ENCODE measurements at places on chromosomes 6 and 20.
A peak's percentile ranks its signal among the peaks of the same experiment; 100 is the strongest.

- DNase-seq, result no peak
Measured at GRCh38 chr6:150764334-150765066, 101.0 kb upstream of the MTHFD1L start.

GRCh38 chr6:40520084-40520483 is 67.1 kb downstream of the LRFN2 start:
- DNase-seq, result no peak

GRCh38 chr6:16060039-16060438 is 68.8 kb upstream of the MYLIP start:
- DNase-seq, result no peak

DNA sequence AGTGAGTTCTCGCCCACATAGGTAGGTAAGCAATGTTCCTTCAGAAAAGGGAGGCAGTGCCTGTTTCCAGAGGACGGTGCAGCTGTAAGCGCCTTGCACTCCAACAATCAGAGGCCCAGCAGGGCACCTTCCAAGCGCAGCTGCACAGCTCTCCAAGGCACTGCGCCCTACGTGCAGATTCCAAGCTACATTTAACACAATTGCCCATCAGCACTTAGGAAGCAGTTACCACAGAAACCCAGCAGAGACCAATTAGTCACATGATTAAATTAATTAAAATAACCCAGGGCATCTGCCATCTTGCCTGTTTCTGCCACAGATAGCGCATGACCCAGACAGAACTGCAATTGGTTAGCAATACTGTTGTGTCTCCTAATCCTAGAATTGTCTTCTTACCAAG is 65.5 kb downstream of the SOBP start:
- DNase-seq, result no peak

DNA sequence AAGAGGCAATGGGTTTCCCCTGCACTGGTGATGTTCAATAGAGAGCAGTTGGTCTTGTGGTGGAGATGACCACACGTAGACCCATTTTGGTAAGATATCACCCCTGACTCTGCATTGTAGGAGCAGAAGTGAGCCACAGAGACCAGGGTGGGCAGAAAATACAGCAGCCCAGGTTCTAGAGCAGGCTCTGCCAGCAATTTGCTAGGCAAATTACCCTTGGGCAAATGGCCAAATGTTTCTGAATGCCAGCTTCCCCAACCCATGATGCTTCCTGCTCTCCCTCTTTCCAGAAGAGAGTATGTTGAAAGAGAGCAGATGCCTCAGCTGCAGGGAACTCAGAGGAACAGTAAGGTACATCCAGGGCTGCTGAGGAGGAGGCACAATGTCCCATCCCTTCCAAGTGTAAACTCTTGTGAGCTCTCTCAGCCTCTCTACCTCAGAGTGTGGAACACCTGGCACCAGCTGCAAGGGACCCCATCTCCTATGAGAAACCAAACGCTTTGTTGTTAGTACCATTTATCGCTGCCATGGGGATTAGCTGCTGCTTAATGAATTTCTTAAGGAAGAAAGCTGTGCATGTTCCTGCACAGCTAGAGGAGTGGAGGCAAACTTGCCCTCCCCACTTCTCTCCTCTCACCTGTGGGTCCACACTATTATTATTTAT is 317.5 kb upstream of the MOCS1 start:
- DNase-seq, result peak; percentile 55

DNA sequence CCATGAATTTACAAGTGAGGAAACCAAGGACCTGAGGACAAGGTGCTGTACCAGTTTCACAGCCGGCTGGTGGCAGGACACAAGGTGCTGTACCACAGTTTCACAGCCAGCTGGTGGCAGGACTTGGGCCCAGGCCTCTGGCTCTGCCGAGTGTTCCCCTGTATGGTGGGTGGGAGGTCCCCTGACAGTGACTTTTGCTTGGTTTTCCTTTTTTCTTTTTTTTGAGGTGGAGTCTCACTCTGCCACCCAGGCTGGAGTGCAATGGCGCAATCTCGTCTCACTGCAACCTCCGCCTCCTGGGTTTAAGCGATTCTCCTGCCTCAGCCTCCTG is 212.4 kb downstream of the LY86 start:
- DNase-seq, result no peak

- DNase-seq, result no peak
Measured at GRCh38 chr20:20549267-20549612, 163.2 kb downstream of the RALGAPA2 start.

DNA sequence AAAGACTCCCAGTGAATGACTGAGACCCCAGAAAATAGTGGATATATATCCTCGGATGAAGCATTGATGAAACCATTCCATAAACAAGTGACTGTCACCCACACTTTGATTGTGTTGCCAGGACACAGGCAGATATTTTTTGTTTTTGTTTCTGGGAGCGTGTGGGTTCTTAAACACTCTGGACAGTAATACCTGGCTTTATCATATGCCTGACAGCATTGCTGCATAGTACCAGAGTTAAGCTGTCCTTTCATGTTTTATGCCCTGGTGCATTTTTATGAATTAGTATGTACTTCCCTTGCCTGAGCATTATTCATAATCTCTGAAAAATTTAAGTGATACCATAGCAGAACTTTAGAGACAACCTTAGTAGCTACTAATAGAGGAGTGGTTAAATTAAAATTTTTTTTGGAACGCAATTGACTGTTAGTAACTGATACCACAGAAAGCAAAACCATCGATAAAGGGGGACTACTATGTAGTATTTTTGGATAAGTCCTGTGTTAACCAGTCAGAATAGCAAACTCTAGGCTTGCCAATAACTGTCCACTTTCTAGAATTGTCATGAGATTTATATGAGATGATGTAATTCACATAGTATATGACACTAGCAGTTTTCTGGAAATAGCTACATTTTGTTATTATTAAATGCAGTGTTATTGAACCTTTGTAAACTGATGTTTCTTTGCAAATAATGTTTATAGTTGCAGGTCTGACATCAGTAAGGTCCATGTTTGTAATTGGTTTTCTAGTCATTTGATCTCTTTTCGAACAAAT is 30.4 kb downstream of the SENP6 start:
- DNase-seq, result no peak

GRCh38 chr6:38264605-38265004 is 375.1 kb downstream of the BTBD9 start:
- no peak for DNase-seq

- no peak for DNase-seq
Measured at GRCh38 chr6:127162836-127163235, 44.4 kb downstream of the RSPO3 start.

DNA sequence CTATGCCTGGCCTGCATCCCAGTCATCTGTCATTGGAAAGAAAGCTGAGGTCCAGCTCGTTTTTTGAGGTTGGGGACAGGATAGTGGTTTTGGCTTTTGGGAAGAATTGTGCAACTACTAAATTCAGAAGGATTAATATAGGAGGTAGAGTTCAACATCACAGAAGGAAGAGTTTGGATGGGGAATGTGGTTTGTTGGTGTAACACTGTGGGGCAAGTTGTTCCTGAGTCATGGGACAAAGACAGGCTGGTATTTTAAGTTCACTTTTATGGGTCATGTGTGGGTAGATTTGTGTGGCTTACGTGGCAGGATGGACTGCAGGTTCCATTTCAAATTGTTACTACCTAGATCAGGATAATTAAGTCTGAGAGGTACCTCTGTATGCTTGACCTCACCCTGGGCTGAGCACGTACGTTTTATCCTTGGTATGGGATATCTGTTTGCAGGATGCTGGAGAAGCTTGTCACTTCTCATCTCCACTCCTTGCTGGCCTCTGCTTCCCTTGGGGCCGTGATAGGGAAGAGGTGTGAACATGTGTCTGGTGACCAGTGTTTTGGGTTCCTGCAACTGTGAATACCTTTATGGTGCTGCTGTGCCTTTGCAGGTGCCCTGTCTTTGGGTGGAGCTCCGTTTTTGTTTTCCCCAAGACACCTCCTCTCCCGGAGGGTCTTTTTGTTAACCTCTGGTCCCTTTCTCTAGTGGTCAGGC is 177.6 kb downstream of the JARID2 start:
- no peak for DNase-seq

GRCh38 chr6:90095145-90095544 is 200.9 kb downstream of the GJA10 start:
- no peak for DNase-seq

- no peak for DNase-seq
Measured at GRCh38 chr20:17558154-17558940, 11.5 kb upstream of the DSTN start.

- no peak for DNase-seq
Measured at GRCh38 chr6:15685619-15686018, 22.8 kb upstream of the DTNBP1 start.

DNA sequence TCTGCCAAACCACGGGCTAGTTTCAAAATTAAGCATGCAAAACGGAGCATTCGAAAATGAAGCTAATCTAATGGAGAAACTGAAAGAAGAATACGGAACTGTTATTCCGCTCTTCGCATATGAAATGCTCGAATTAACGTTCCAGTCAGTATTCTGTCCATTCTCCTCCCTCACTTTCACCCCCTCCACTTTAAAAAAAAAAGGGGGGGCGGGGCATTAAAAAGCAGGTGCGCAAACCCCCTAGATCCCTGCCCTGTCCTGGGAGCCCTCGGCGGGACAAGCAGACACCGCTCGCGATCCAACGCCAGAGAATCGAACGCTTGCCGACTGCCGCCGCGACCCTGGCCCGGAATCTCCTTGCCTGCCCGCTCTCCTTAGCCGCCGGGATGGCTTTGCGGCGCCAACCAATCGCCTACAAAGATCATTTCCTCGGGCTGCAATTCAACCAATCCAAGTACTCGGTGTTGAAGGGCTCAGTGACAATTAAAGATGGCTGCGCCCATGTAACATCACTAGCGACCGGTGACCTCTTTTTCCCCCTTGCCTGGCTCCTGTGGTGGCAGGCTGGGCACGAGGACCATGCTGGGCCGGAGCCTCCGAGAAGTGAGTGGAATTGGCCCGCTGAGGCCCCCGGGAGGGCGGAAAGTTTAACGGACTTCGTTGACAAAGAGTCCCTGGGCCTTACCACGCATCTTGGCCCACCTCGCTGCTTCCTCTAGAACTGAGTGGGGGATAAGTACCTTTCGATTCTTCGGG is at the start of the genes QRSL1 and RTN4IP1:
TSS of gene QRSL1 (plus strand) at position 476 of the 756 bp plus-strand sequence. CDS start at position 580, 104 bp downstream.
TSS of gene RTN4IP1 (minus strand) at position 396 of the 756 bp plus-strand sequence. CDS start 477 bp downstream, outside the sequence.
- peak; percentile 64 for DNase-seq

- DNase-seq, result peak; percentile 1
Measured at GRCh38 chr20:49888212-49889000, 26.9 kb downstream of the SPATA2 start.

DNA sequence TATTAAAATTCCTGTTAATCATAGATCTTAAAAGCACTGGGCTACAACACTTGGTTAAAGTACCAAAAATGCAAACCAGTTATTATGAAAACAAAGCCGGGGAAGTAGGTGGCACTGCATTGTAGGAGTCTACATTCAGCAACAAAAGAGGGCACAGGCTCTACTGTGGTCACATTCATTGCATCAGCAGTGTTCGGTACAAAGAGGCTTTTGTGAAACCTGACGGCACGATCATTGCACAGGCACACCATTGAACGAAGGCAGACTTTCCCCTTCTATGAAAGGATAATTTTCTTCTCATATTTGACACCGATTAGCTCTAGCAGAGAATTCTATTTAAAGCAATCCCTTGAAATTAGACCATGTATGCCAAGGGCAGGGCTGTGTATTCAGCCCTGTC is 44.6 kb upstream of the AGPAT4 start:
- peak; percentile 69 for DNase-seq

- DNase-seq, result no peak
Measured at GRCh38 chr6:100466410-100467128, 1.8 kb upstream of the SIM1 start.

DNA sequence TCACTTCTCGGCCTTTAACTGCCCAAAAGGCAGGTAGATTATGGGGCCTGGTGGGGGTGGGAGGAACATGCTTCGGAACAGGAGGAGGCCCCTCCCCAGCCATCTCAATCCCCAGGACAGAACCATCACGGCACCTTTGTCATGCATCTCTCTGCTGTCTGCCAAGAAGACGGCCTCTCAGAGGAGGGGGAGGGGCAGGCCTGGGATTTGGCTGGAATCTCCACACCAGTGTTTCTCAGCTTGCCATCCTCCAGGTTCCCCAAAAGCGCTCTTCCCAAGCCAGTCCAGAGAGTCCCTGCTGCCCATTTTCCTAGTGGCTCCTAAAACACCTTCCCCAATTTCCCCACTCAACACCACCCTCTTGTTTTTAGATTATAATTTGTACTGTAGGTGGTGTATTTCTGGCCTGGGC is 2.5 kb upstream of the POU5F1 start:
- no peak for DNase-seq

DNA sequence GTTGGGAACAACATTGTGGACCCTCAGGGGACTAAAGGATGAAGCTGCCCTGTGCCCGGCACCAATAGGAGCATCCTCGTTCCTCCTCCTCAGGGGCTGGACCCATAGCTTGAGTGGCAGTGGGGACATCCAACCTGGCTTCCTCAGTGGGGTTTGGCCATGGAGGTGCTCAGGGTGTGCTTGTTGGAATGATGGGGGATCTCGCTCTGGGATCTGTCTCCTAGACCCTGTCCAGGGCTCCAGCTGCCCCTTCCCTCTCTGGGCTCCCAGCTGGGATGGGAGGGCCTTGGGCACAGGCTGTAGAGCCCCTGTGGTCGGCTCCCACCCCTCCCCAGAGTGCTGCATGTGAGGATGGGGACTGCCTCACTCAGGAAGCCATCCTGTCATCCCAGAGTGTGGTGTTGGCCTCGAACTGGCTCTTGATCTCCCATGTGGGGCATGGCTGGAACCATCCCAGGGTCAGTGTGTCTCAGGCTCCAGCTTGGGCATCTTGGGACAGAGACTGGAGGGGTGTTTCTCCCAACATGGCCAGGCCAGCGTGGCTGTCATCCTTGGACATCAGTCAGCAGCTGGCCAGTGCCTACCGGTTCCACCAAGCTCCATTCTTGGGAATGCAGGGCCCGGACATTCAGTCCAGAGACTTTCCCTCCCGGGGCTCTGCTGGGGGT is 9.5 kb upstream of the MYT1 start:
- no peak for DNase-seq

- DNase-seq, result no peak
Measured at GRCh38 chr6:154605178-154605881, 94.8 kb upstream of the CNKSR3 start.

GRCh38 chr20:37524859-37525708 is 2.6 kb downstream of the BLCAP start:
- DNase-seq, result no peak

DNA sequence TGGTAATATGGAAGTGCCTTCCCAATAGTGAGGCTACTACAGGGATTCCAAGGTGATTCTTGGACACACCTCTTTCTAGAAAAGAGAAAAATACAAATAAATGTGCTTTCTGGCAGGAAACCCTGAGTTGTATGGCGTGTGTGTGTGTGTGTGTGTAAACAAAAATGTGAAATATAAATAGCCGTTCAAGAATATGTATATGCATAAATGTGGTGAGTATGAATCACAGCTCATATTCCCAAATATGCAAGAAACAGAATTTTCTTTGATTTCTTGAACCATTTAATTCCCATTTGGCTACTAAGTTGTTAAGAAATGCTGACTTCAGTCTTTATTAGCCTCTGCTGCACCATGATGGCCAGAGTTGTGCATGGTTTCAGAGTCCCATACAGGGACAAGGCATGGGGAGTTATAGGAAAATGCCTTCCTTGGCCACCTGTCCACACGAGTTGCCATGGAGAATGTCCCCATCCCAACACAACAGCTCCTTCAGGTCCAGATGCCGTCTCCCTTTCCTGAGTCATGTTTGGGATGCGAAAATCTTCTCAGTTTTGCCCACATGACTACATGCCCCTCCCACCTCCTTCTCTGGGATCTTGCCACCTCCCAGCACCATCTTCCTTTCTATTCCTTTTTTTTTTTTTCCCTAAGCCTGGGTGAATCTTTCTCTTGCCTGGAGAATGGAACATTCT is 312.4 kb upstream of the ECI2 start:
- no peak for DNase-seq

- no peak for DNase-seq
Measured at GRCh38 chr6:28734443-28734959, 189.3 kb downstream of the TRIM27 start.

GRCh38 chr20:64079273-64080012 is at the start of gene RGS19:
TSS of gene RGS19 (minus strand) at chr20:64079518. CDS start at chr20:64076886, 2,632 bp downstream.
- no peak for DNase-seq

All from NCI-H1048 (cell line).